ENCODE measurements at places on chromosomes 3 and 15.

DNA sequence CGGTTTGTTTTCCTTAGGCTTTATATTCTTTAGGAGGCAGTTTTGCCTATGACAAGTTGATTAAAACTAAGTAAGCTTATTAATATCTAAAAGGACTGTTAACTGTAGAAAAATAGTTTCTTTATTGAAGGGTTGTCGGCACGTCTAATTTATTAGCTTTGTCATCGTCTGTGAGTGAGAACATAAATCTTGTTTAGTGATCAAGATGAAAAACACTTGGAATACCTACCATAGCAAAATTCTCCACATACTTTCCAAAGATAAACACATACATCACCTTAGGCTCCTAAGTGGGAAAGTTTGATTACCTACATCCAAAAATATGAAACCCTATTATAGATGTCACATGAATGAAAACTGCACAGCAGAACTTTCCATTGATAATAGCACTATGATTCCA lies 139.1 kb upstream of the BNIP2 start:
- no peak for DNase-seq

DNA sequence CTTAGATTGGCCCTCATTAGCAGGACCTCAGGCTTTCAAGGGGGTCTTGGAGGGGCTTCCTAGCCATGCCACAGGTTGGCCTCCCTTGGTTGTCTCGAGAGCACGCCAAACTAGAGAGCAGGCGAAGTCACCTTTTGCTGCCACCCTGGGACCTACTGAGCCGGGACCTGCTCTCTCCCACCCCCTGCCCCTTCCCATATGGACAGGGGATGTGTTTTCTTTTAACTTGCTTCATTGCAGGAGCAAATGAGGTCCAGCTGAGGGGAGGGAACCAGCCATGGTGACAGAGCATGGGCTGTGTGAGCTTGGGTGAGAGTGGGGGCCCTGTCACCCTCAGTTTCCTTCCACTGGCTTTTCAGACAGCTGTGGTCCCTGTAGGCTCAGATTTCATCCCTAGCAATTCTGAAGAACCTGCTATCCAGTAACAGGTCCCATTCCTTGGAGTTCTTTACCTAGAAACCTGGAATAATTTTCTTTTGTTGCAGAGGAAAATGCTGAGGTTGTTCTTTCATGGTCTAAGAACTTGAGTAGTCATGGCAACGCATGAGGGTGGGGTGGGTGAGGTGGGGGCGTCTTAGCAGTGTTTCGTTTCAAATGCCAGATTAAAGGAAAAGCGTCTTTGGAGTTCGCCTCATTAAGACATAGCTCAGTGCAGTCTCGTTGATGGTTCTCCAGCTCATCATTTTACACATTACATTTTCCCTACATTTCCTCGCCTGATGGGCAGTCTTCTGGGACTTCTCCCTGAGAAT lies 20.1 kb upstream of the MAGEF1 start:
- no peak for DNase-seq

DNA sequence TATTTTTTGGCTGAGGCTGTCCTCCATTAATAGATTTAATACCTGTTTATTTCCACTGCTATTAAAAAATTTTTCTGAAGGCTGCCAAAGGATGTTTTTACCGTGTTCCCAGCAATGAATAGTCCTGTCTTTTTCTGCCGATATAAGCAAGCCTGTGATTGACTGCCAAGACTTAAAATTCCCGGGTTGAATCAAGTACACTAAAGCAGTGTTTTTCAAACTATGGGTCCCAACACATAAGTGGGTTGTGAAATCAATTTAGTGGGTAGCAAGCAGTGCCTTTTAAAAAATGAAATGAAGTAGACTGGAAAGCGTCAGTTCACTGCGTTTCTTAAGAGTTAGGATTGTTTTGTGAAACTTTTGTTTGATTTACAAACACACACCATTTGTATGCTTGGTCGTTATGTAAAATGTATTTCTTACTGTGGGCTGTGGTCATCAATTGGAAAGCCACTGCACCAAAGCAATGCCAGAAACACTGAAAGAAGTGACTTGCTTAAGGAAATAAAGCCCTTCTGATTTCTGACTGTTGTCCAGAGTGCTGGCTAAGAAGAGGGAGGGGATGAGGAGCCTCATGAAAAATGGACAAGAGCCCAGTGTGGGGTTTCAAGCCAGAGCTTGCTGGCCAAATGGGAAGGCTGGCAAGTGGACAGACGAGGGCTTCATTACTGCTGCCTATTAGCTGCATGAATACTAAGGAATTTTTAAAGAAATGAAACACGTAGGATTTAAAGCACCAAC lies 206.0 kb downstream of the THRB start:
- DNase-seq, result no peak

DNA sequence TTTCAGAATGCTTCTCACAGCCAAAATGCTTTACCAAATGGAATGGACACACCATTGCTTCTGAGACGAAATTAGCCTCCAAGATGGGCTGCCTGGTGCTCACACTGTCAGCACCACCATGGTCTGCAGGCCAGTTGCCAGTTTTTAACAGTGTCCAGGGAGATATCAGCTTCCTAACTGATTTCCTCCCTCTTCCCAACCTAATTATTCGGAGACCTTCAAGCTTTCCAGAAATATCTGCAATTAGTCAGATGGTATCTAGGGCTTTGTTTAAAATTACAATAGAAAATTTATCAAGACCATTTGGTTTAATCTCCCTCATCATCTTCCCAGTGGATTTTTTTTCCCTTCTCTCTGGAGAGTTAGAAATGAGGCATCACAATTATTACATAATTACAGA lies 287.5 kb downstream of the ZPLD1 start:
- DNase-seq, result no peak

DNA sequence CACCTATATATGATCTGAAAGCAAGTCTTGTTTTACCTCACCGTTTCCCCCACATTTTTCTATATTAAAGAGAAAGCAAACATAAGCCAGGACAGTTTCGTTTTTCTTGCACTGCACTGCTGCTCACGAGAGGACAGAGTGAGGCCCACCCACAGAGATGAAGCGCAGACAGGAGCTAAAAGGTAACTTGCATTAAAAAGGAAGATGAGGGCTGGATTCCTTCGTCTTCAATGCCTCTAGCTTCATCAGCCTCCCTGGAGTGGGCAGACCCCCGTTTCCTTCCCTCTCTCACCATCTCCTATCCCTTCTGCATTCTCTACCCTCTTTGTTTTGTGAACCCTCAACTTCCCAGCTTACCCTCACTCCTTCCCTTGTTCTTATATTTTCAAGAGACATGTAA lies 18.9 kb downstream of the SUMF1 start:
- DNase-seq, result no peak

GRCh38 chr15:58870451-58870850 lies 63.0 kb downstream of the SLTM start:
- no peak for DNase-seq
